ENCODE measurements at places on chromosomes 6 and 20.

DNA sequence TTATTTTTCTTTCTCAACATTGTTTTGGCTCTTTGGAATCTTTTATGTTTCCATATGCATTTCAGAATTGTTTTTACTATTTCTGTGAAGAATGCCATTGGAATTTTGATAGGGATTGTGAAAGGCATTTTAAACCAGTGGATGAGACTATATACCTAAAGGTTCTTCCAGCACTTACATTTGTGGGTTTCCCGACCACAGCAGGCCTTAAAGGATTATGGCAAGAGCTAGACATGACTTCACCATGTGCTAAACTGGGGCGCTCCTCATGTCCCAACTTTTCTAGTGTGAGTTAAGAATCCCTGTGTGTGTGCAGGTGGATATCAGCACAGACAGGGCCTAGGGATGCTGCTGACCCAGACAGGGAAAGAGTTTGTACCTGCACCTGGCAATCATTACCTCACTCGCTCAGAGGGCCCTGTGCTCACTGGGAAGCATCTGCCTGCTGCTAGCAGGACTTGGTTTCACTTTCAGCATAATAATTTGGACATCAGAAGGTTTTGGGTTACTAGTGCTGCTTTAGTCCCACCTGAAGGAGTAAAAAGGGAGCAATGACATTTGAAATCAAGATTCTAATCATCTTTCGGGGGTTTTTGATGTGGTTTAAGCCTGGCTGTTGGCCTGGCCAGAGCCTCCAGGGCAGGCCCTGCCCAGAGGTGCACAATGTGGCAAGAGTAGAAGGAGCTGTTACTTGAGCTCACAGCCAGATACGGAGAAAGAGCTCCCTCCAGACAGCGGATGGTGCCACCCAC lies 137.1 kb downstream of the CDC5L start:
- no peak for DNase-seq

- no peak for DNase-seq
These were observed 172.8 kb upstream of the ARG1 start for GRCh38 chr6:131400054-131400778.

DNA sequence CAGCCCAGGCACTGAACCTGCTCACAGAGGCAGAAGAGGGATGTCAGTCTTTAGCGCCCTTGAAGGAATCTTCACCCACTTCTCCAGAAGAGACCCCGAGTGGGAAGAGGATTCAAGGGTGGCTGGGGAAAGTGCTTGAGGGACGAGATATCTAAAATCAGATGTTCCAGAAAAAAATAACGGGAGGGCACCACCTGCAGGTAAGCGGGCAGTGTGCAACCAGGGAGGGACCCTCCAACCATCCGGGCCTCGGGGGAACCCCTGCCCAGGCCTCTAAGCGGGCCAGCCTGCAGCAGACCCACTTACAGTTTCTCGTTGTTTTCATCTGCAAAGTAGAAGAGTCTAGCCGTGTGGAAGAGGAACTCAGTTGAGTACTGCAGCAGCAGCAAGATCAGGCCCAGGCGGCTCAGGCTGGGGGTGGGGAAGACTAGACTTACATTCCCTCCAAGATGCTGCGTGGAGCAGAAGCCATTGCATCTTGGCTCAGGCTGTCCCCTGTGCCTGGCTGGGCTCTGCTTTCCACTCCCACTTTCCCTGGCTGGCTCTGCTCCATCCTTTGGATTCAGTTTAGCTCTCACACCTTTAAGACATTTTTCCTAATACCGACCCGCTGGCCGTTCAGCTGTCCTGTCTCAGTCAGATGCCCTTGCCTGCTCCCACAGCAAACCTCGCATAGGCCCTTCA lies 71.0 kb downstream of the TRAM2 start:
- DNase-seq: no peak

GRCh38 chr20:59305908-59306655 lies 5.7 kb downstream of the EDN3 start:
- DNase-seq: no peak

DNA sequence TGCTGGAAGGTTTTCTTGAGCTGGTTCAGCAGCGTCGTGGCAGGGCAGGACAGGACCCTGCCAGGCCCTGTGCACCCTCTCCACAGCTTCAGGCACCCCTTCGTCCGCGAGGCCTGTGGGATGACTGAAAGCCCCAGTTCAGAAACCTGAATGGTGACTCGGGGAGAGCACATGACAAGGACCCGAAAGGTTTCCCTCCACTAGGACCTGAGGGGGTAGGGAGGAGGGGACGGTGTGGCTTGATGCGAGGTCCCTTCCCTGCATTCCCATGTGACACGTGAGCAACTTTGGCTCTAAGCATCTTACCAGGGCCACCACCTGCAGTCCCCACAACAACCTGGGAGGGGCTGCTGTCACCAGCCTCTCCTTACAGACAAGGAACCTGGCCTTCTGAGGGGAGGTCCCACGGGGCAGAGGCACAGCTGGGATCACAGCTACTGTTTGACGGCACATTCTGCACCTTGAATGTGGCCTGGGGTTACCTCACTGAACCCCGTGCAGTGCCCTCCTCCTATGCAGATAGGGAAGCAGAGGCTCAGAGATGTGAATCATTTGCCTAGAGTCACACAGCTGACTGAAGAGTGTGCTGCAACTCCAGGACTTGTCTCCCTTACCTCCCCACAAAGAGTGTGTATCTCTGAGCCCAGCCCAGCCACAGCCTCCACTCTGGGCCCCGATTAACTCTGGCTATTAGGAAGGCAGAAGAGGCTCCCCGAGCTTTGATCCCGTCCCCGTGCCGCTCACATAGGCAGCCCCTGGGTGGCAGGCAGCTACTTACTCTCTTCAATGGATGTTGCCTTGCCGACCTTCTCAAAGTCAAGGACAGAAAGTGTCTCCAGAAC lies 84.6 kb downstream of the PTPN1 start:
- DNase-seq: no peak

GRCh38 chr6:31720196-31720770 lies 1.3 kb downstream of the LY6G6C start:
- DNase-seq: no peak

- peak; percentile 54 for DNase-seq
These were observed 651 bp upstream of the BLTP3A start for GRCh38 chr6:34791164-34791700.

- no peak for DNase-seq
These were observed 335.5 kb upstream of the MAP3K7 start for GRCh38 chr6:90922325-90922724.

DNA sequence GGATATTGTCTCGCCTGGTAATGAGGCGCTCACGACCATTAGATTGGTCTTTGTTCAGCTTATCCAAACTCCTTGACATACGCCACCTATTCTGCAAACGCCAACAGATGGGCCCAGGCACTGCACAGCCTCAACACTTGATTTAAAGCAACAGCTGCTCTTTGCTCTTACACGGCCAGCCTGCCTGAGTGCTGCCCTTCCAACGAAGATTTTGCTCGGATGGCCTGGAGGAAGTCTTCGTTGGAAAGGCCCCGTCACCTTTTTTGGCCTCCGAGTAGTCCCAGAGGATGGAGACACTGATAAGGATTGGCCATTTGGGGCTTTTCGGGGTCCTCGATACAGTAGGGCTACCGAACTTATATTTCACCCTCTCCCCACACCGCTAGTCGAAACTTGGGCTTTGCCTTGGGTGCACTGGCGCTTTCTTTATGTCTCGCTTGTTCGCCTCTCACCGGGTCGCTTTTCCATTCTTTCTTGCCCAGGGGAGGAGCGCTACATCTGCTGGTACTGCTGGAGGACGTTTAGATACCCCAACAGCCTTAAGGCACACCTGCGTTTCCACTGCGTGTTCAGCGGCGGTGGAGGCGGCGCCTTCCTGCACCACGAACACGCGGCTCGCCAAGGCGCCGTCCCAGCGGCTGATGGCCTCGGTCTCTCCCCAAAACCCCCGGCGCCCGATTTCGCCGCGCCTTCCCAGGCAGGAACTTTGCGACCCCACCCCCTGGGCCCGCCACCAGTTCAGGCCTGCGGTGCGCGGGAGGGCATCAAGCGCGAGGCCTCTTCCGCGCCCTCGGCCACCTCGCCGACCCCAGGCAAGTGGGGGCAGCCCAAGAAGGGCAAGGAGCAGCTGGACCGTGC lies 6.1 kb downstream of the PRDM13 start:
- DNase-seq: no peak

DNA sequence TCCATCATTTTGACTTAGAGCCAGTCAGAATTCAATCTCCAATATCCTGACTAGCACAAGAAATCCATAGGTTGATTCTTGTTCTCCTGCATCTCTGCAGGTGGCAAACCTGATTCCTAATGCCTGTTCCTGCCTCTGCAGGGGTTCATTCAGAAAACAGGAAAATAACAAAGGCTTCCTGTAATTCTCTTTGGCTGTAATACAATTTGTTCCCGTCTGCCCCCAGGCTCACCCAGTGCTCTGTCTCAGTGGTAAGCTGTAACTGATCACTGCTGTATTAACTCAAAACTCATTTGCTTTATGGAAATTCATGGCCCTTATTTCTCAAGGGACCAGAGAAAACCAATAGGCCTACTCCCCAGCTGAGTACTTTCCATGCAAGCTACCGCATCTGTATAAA lies 88.6 kb downstream of the OPRM1 start:
- no peak for DNase-seq

DNA sequence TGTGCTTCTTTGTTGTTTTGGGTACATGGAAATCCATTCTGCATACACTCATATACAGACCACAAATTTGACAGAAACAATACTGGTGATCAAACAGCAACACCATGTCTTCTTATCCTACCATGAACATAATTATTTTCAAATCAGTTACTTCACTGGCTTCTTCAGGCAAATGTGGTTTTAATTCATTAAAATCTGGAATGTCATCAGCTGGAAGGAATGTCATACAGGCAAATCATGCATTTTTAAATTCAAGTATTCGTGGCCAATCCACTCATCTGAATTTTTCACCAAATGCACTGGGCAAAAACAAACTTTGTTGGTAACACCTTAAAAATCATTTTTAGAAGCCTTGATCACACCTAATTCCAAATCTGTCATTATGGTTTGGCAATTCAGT lies 59.3 kb downstream of the KIF6 start:
- no peak for DNase-seq

GRCh38 chr6:139308936-139309603 lies 17.3 kb upstream of the TXLNB start:
- peak; percentile 67 for DNase-seq

DNA sequence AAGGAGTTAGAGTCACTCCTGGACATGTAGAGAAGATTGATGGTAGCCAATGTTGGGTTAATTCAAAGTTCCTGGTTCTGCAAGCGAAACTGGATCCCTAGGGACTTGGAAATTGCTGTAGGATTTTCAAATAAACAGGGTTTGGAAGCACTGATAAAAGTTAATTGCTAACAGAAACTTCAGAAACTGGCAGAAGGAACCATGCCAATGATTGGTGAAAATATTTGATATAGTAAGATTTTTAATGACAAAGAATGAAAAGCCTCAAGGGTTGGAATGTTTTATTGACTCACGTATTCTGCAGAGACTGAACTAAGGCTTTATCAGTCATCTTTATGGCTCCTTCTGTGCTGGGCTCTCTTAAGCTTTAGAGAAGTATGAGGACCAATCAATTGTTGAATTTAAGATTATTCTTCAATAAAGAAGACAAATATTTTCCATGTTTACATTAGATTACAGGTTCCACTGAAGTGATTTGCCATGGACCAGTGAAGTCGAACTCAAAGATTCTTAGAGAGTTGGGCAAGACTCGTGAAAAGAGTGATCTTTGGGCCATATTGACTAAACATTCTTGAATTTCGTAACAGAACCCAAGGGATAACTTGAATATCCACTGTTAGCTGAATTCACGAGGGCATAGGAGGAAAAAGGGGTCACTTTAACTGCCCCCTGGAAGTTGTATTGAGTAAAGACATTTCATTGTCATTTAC lies 371.4 kb downstream of the HDGFL1 start:
- DNase-seq: no peak

DNA sequence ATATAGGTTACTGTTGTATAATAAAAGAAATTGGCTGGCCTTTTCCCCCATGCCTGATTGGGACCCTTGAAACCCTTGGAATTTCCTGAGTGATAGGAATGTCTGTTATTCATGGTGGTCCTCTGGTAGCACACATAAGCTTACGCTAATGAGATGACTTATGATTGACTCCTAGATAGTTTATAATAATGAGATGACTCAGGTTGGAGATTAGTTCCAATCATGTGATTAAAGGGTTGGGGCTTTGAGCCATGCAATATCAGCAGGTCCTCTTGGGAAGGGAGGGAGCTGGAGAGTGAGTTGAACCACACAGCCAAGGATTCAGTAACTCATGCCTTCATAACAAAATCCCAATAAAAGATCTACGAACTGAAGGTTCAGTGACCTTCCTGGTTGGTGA lies 407.6 kb upstream of the MANEA start:
- no peak for DNase-seq

- no peak for DNase-seq
These were observed 171.2 kb upstream of the SUPT3H start for GRCh38 chr6:45548657-45549515.

DNA sequence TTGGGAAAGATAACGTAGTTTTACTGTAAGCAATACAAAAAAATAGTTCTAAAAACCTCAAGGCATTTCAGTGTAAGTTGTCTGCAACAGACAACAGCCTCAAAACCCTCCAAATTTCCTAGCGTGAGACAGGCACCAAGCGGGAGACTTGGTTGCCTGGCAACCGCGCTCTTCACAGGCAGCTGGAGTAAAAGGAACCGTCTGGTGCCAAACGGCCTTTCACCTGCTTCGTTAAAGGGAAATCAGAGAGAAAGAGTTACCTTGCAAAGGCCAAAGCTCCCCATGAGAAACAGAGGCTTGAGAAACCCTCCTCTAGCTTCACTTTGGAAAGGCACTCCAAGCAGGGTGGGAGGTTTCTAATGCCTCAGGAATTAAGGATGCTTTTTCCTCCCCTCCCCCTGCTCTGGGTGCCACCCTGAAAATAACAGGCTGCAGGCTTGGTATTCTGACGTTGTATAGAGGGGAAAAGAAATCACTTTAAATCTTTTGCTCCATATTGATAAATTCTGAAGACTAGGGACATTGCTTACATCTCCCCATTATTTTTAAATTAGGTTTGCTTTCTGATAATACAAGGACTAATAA lies 129.7 kb upstream of the UFL1 start:
- DNase-seq: no peak

DNA sequence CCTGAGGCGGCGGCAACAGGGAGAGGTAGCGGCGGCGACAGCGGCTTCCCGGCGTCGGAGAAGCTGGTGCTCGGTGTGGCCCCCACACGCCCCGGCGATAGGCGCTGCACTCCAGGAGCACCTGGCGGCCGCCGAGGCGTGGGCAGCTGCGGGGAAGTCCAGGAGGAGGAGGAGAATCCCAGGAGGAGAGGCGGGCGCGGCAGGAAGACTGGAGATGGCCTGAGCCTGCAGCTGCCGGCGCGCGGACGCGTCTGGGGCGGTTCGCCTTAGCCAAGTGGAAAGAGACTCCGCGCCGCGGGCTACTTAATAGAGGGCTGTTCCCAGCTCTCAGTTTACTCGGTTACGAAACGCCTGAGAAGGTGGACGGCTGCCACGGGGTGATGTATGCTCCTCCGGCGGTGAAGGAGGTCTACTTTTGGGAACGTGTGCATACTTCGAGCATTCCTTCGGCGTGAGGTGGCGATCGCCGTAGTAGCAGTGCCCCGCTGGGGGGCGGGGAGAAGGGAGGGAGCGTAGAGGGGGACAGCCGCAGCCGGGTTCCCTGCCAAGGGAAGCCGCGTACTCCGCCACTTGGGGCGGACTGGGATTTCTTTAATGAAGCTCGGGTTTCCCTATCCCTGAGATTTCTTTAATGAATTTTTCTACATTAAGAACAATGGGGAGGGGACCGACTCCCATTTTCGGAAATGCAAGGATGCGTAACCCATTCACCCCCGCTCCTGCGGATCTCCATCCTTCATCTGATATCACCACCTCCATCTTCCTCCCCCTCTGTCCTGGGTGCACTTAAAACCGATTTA lies at the start of gene COL12A1:
Gene COL12A1, minus strand, starts transcription at position 278 of the 800 bp plus-strand sequence. CDS start 3,261 bp downstream, outside the sequence.
- DNase-seq: peak; percentile 49
